ENCODE measurements at places on chromosomes 5 and 9.

GRCh38 chr9:93369686-93370085 is 81.8 kb upstream of the FAM120A start:
- no peak for DNase-seq

DNA sequence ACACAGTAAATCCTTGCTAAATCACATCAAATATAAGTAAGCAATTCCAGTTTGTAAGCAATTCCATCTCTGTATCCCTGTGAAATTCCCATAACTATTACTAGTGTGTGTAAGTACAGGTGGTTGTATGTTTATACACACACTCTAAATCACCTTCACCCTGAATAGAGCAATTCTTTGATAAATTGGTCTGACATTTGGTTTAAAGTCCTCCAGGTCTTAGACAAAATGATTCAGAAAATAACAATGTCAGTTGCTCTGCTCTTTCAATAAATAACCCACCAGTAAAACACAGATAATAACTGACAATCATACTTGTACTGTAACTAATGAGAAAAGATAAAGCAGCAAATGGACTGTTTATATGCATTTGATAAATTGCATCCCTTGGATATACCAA is 226.3 kb downstream of the SPOCK1 start:
- DNase-seq, result no peak

DNA sequence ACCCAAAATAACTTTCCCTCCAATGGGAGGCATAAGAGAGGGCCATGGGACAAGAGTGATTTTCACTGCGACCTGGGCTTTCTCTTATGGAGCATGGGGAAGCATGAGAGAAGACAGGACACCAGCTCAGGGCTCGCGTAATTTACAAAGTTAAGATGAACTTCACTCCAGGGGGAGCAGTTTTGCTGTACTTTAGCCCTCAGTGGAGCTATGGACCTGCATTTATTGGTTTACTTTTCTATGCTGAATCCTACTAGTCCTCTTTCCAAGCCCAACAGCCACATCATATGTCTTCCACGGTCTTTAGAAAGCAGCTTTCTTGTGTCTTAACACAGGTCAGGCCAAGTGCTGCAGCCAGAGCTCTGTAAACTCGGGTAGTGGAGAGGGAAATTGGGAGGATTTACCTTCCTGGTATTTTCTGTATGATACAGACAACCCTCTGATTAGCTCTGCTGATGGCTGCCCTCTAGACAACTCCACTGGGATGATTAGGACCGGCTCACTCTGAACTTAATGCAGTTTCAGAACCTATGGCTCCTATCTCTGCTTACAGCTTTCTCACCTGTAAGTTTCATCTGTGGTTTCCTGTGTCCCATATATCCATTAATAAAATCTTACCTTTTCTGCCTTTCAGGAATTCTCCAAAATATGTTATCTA is 581.0 kb upstream of the RORB start:
- DNase-seq, result no peak

GRCh38 chr5:138230981-138231589 is 18.0 kb upstream of the CDC23 start:
- DNase-seq, result no peak

DNA sequence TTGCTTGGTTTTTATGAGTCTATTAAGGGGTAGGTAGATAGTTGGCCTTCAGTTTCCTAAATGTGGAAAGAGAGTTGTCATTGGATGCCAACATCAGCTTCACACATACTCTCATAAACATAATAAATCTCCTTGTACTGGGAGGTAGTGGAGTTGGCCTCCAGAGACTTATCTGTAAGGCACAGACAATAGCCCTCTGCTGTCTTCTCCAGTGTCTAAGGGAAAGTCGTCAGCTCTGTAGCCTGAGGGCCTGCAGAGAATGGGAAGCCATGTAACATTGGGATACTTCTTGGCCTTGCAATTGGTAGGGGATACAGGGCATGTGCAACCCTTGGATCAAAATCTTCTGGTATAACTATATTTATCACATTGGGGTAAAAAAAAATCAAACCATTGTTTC is 331.9 kb upstream of the KLF9 start:
- no peak for DNase-seq

Measured in GM13976 (cell line).